ENCODE measurements at places on chromosomes 2 and 18.

GRCh38 chr2:20501974-20502373 lies 55.1 kb downstream of the RHOB start:
- DNase-seq: no peak

DNA sequence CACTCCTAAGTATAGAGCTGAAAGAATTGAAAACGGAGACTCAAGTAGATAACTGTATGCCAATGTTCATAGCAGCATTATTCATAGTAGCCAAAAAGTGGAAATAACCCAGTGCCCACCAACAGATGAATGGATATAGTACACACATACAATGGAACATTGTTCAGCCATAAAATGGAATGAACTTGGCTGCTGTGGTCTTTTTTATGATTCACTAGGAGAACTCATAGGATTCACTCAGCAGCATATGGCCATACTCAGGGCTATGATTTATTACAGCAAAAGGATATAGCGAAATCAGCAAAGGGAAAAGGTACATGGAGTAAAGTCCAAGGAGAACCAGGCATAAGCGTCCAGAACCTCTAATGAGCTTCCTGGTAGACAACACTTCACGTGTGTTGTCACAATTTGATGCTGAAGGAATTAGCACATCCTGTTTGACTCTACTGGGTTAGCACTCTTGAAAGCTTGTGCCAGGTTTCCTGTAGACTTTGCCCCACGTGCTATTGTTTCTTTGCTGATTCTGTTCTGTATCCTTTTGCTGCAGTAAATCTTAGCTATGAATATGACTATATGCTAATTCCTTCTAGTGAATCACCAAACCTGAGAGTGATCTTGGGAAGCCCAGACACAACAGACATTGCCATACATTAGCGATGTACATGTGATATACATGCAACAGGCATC lies 15.7 kb downstream of the SPC25 start:
- DNase-seq: no peak

DNA sequence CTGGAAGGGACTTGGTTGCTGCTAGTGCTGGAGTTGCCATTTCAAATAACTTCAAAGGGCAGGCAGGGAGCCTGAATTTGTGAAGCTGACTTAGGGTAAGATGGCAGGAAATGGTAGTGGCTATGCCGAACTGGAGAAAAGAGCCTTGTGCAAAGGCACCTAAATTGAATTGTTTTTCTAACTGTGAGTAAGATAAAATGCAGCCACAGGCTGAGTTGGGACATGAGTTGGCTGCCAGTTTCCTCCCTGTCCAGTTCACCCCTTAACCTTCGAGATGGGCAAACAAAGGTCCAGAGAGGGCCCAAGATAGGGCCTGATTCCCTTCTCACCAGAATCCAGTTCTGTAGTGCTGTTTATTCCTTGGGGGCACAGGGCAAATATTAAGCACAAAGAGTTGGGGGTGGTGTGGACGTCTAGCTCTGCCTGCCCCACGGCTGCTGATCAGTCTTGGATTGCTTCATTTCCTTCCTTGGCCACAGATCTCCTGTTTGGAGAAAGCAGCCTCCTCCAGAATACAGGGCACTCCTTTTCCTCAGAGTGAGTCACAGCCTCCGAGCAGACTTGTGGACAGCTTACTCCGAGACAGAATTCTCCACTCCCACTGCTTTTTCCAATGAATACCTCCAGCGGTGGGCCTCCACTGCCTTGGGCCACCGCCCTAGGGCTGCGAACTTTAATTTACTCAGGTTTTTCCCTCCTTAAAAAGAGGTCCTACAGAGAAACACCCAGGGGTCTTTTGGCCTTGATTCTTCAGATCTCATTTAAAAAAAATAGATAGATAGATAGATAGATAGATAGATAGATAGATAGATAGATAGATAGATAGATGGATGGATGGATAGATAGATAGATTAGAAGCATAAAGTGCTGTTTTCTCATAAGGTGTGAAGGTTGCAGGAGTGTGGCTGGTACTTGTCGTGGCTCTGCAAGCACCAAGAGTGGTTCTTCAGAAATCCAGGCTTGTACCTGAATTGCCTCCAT lies 18.4 kb upstream of the SLC20A1 start:
- DNase-seq: no peak

DNA sequence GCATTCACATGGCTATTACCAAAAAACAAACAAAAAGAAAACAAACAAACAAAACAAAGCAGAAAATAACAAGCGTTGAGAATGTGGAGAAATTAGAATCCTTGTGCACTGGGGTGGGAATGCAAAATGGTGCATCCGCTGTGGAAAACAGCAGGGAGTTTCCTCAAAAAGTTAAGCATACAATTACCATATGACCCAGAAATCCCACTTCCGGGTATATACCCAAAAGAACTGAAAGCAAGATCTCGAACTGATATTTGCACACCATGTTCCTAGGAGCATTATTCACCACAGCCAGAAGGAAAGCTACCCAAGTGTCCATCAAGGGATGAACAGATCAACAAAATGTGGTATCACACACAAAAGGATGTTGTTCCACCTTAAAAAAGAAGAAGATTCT lies 17.9 kb upstream of the TEX51 start:
- no peak for DNase-seq

GRCh38 chr2:192669505-192670091 lies 474.9 kb upstream of the TMEFF2 start:
- DNase-seq: no peak

DNA sequence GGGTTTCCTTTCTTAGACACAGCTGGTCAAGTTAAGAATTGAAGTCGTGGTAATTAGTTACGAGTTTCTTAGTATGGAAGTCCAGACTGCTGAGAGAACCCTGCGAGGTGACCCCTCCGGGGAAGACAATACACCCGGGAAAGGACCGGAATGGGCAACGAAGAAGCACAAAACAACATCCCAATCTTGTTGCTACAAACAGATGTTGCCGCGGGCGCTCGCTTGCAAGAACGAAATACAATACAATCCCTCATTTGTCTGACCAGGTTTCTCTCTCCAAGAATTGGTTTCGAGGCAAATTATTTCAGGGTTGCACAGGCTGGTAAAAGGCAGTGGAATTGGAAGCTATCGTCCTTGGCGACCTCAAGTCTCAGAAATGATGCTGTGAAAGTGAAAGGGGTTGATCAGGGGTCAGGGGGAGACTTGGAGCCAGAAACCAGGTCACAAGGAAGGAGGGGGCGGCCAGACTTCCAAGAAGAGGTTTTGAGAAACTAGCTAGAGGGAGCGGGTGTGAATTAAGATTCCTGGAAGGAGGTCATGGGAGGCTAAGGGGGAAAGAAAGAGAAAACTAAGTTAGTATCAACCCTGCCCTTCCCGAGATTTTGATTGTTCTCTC lies 401.9 kb downstream of the HRH4 start:
- no peak for DNase-seq
